ENCODE measurements at places on chromosomes 2 and 18.

GRCh38 chr2:10332402-10333246, 29.9 kb downstream of the HPCAL1 start:
- no peak for DNase-seq

DNA sequence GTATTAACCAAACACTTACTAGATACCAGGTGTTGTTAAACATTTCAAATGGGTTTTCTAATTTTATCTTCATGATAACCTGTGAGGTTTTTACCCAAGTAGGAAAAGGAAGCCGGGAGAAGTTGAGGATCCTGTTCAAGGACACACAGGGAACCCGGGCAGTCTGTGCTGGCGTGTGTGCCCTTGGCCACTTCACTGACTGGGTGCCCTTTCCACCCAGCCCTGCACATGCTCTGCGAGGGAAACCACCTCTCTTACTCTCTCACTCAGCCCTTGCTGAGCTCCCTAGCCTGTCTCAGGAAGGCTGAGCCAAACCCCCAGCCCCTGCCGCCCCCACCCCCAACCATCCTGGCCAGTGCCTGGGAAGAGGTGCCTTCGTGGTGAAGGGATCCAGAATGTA, 51.8 kb downstream of the TEX44 start:
- no peak for DNase-seq

GRCh38 chr18:53402670-53403069, 821.8 kb downstream of the MBD2 start:
- DNase-seq = no peak

- no peak for DNase-seq
Observed at GRCh38 chr18:53375621-53376020, 848.8 kb downstream of the MBD2 start.

DNA sequence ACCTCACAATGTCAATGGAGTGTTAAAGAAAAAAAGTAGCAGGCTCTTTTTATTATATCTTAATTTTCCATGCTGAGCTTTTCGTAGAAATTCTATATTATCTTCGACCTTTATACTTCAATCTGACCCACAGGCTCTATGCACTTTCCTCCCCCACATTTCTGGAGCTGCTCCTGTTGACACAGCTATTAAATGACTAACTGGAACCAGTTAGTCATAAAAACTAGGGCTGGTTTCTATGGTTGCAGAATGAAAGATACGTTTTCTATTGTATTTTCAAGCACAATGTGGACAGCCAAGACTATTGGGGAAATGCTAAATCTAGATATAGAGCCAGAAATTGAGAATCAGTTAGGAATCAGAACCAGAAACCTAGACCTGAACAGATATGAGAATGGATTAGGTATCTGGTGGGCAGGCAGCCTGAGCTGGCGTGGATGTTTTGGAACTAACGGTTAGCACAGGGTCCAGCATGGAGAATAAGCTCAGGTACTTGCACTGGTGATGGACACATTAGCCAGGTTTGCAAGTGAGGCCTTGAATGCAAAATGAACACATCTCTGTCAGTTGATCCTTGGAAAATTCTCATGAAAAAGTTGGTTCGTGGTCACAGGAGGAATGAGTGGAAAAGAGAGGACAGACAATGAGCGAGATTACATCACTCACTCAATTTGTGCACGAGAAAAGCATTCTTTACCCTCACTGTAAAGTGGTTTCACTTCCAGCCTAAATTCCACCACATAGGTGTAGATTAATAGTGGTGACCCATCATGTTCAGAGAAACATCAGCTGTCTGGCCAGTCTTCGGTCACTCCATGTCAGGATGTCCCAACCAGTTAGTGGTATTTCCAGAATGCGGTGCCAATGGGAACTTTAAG, 144.6 kb upstream of the EPHA4 start:
- no peak for DNase-seq

Data from HFF-Myc (cell line).